Right cardiac atrium (tissue), 5 donors: ENCODE measurements at places on chromosomes 6 and 20. TPM values are rescaled to one million over a fixed set of nuclear protein-coding genes. Genes with fewer than 3 reads are reported as not detected.

Gene ADGRG6
- total RNA-seq = 17.0 TPM

Gene RUNX2
- total RNA-seq = 0.93 TPM

Gene RSPH4A
- 0.20 TPM for total RNA-seq

Gene CDSN
- 0.14 TPM for total RNA-seq

Gene TMEM244
- not detected for total RNA-seq

Gene OR12D3
- not detected for total RNA-seq

Gene LRRN4
- total RNA-seq = 0.77 TPM

Gene HLA-DPB1
- total RNA-seq = 55.8 TPM
